Transverse colon (tissue), 4 donors: ENCODE measurements at places on chromosomes 16 and 17. TPM values are rescaled to one million over a fixed set of nuclear protein-coding genes. Genes with fewer than 3 reads are reported as not detected.

NXN gene
- total RNA-seq = 15.5 TPM

TBX6 gene
- 0.82 TPM for total RNA-seq

KRTAP2-1 gene
- not detected for total RNA-seq

SOX15 gene
- total RNA-seq = 2.3 TPM

GFAP gene
- total RNA-seq = not detected

MRPL58 gene
- total RNA-seq = 41.3 TPM

CD300LB gene
- total RNA-seq = not detected

OR2C1 gene
- not detected for total RNA-seq

NUBP1 gene
- 11.6 TPM for total RNA-seq

DNA sequence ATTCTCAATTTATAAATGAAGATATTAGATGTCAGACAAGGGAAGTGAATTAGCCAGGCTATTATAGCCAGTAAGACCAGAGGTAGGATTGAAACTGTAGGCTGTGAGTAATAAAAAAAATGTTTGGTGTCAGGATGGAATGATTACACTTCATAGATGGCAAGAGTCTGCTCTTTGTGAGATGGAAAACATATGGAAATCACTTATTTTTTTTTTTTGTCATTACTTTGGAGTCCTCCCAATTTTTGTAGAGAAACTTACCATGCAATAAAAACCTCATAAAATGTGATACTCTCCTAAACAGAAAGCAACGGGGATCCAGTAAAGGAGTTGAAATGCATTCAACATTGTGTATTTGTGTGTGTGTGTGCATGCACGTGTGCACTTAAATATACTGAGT lies 532.7 kb upstream of the CDH8 start:
- no peak for DNase-seq

- no peak for DNase-seq
Observed at GRCh38 chr16:77844801-77845200, 56.4 kb downstream of the VAT1L start.

GRCh38 chr16:79286646-79287423 lies 313.7 kb downstream of the MAF start:
- peak; percentile 58 for DNase-seq

- no peak for DNase-seq
Observed at GRCh38 chr17:75712446-75712845, 8.8 kb upstream of the ITGB4 start.

GRCh38 chr16:3997231-3997841 lies 116.8 kb upstream of the CREBBP start:
- DNase-seq = no peak

GRCh38 chr17:47649972-47650524 lies 329 bp downstream of the KPNB1 start:
- DNase-seq = no peak

GRCh38 chr17:75891605-75892555 lies 4.9 kb downstream of the TRIM65 start:
- no peak for DNase-seq

DNA sequence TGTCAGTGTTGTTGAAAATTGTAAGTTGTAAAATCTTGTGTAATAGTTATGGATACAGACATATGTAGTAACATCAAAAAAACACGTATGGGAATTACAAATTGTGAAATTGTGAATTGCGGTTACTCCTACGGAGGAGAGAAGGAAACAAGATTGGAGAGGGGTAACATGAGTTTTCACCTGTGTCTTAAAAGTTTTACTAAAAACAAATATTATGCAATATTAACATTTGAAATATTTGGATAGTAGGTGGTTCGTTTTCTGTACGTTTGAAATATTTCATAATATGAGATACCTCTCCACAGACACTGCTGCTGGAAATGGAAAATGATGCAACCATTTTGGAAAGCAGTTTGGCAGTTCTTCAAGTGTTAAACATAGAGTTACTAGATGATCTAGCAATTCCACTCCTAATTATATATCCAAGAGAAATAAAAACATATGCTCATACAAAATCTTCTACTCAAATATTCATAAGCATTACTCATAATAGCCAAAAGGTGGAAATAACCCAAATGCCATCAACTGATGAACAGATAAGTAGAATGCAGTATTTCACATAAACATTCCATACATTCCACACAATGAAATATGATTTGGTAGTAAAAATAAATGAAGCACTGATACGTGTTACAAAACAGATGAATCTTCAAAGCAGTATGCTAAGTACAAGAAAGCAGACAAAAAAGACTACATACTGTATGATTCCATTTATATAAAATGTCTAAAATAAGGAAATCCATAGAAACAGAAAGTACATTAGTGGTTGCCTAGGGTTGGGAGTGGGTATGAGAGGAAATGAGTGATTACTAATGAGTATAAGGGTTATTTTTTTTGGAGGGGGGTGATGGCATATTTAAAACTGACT lies 40.7 kb upstream of the ABCA10 start:
- DNase-seq = no peak

DNA sequence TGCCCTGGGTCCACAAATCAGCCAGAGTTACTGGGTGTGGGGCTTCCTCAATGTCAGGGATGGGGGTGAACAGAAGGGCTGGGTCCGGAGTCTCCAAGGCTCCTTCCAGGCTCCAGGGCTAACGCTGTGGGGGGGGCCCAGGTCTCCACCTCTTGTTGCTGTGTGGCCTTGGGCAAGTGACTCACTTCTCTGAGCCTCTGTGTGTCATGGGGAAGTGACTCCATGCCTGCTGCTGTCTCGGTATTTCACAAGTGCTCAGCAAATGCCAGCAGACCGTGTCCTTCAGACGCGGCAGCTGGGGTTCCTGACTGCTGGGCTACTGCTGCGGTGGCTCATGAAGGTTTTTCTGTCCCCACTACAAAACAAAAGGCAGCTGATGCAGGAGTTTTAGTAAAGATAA lies 26.6 kb downstream of the JPH3 start:
- no peak for DNase-seq

DNA sequence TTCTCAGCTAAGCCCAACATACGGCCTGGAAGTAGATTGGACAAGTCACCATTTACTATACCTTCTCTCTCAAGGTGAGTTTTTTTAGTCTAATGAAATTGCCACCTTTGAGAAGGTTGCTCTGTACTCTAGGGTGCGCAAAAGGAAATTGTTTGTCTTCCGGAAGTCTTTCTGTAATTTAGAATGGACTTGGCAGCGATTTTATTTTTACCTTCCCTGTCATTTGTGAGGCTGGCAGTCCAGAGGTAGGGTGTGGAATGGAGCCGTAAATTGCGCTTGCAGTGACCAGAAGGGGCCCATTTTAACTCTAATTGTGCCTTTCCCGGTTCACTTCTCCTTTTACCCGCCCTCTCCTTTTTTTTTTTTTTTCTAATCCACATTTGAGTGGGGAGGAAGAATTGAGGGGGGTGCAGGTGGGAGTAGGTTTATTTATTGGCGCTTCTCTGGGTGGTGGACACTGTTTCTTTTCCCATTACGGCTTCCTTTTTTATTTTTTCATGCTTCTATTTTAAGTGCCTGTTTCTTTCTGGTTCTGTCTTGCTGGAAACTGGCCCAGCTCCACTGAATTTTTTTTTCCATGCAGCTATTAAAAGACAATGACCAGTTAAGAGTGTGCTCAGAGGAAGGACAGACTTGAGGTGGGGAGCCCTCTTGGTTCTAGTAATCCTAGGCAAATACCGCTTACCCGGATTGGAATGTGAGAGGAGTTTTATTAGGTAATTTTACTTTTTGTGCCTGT lies 89.7 kb upstream of the CLEC18A start:
- peak; percentile 60 for DNase-seq

DNA sequence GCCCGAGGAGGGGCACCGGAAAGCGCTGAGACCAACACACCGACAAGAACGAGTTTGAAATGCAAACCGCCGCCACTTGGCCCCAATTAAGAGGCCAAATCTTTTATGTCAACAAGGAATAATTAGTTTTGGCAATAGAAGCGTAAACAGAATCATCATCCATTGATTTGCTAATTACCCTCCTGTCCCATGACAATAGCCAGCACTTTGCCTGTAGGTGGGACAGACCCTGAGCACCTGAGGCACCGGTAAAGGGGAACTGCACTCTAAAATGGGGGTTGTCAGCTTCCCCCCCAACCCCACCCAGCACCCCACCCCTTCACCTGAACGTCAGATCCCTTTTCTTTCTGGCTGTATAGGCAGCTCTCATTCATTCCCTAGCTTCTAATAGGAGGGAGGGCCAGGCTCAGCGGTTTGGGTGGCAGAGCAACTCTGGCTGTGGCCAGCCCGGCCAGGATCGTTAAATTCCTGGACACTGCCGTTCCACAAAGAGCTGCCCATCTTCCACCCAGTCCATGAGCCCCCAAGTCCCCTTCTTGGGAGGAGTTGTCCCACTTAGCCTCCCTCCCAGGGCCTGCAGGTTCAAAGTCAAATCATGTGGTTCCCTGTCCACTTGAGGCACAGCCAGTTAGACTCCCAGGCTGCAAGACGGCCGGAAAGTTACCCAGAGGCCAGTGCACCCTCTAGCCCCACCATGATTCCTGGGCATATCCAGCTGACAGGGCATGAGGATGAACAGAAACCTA lies 45.8 kb downstream of the WNT3 start:
- no peak for DNase-seq

DNA sequence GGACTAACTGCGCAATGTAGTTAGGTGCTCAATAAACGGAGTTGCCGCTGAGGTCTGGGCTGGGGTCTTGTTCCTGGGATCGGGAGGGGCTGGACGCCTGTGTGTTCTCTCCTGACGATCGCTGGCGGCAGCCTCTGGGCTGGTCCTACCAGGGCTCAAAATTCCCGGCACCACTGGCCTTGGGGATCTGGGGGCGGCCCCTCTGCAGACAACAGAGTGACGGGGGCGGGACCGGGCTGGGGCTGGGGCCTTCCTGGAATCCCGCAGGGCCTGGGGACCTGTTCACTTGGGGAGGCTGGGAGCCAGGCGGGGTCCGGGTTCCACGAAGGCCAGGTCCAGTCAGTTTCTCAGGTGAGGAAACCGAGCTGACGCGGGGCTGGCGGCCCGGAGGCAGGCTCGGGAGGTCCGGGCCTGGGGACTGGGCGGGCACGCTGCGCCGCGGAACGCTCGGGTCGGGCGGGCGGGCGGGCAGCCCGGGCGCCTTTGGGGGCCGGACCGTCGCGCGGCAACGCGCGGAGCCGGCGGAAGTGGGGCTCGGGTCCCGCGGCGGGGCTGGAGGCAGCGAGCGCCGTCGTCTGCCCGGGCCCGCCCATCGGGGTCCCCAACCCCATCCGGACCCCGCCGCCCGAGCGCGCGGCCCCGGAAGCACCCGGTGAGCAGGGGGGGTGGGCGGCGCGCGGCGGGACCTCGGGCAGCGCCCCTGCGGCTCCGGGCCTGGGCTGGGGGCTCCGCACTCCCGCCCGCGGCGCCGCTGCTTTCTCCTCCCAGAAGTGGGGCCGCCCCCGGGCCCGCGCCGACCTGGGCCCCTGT lies at the start of gene PIGQ:
TSS of gene PIGQ (plus strand) at position 524 of the 810 bp plus-strand sequence. CDS start 4,107 bp downstream, outside the sequence.
- peak; percentile 63 for DNase-seq
